Activated CD8-positive, alpha-beta T cell treated with anti-CD3 and anti-CD28 coated beads for 36 hours (primary cell): ENCODE measurements at places on chromosomes 12 and 14. TPM values are rescaled to one million over a fixed set of nuclear protein-coding genes. Genes with fewer than 3 reads are reported as not detected.

- no peak for DNase-seq
- no peak overlapping the region for H3K4me3 ChIP-seq
- peaks cover 15% of the 10 kb centered on the region for H3K4me1 ChIP-seq
Observed at GRCh38 chr14:75216427-75217006, 40.1 kb upstream of the TMED10 start.

GRCh38 chr14:91280129-91280528 lies 35.6 kb upstream of the GPR68 start:
- H3K27me3 ChIP-seq: no peaks in the 10 kb centered on the region
- DNase-seq: no peak
- H3K27ac ChIP-seq: no peak overlapping the region
- H3K36me3 ChIP-seq: peaks cover 55% of the 10 kb centered on the region

DNA sequence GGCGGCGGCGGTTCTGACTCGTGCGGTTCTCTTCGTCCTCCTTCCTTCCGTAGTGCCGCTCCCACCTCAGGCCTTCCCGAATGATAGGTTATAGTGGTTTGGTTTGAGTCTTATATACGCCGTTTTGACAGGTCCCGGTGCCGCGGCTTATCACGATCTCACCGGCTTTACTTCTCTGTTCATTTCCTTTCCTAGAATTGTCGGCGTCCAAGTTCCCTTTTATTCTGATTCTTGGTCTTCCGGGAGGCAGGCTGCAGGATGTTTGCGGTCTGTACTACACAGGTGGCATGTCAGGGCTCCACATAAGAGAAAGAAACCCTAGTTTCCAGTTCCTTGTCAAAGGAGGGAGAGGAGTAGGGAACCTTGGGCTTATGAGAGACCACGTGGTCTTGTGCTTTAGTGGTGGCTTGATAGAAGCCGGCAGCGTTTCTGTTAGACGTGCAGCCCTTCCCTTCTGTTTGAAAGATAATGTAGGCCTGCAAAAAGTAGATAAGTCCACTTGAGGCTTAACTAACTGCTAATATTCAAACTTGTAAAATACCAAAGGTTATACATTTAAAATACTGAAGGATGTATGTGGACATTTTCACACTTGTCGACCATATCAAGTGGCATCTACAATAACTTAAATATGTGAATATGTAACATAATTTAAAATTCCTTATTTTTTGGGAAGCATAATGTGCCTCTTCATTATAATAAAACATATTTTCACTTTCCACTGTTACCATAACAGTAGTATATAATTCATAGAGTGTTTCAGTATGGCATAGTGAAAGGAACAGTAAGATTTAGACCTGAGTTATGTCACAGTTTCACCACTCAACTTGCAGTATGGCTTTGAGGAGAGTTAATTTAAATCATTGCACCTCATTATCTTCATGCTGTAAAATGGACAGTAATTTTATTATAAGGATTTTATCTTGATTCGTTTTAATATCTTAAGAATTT lies 804 bp downstream of the USP15 start:
- peak; percentile 80 for DNase-seq
- peaks cover 27% of the 10 kb centered on the region for H3K36me3 ChIP-seq
- peak overlapping the region; percentile 83 for H3K4me3 ChIP-seq
- H3K27me3 ChIP-seq: no peaks in the 10 kb centered on the region

- H3K27me3 ChIP-seq: no peaks in the 10 kb centered on the region
- no peaks in the 10 kb centered on the region for H3K4me1 ChIP-seq
- H3K36me3 ChIP-seq: peaks cover 11% of the 10 kb centered on the region
- H3K4me3 ChIP-seq: no peak overlapping the region
Observed at GRCh38 chr12:106831699-106832098, 57.2 kb downstream of the RIC8B start.

GRCh38 chr14:93785423-93785822 lies 2.9 kb downstream of the PRIMA1 start:
- no peaks in the 10 kb centered on the region for H3K4me1 ChIP-seq
- no peak overlapping the region for H3K27ac ChIP-seq
- H3K27me3 ChIP-seq: peaks cover 41% of the 10 kb centered on the region
- DNase-seq: no peak
- H3K4me3 ChIP-seq: no peak overlapping the region

- peak overlapping the region; percentile 86 for H3K27ac ChIP-seq
- peaks cover 75% of the 10 kb centered on the region for H3K4me1 ChIP-seq
- DNase-seq: peak; percentile 93
- H3K4me3 ChIP-seq: peak overlapping the region; percentile 4
- H3K27me3 ChIP-seq: no peaks in the 10 kb centered on the region
Observed at GRCh38 chr14:92677087-92677668, 71.2 kb downstream of the LGMN start.

DNA sequence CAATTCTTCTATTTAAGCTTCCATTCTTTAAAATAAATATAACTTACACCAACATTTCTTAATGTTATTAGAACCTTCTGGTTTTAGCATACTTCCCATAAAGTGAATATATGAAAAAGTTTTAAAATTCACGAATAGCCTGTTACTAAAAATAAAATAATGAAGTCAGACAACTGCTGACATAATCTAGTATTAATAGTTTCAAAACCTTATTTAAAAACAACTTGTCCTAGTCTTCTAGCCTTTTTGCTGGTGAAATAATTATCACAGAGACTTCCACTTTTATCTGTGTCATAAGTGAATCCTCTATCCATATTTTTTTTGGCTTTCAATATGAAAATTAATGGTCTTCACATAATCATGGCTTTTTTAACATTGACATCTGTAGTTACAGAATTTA lies 93.8 kb upstream of the MON2 start:
- peaks cover 40% of the 10 kb centered on the region for H3K4me1 ChIP-seq
- H3K27me3 ChIP-seq: no peaks in the 10 kb centered on the region
- H3K27ac ChIP-seq: no peak overlapping the region
- H3K36me3 ChIP-seq: peaks cover 37% of the 10 kb centered on the region

GRCh38 chr14:101046071-101046470 lies 142.5 kb upstream of the RTL1 start:
- no peaks in the 10 kb centered on the region for H3K4me1 ChIP-seq
- H3K4me3 ChIP-seq: no peak overlapping the region
- no peak for DNase-seq
- no peak overlapping the region for H3K27ac ChIP-seq
- peaks cover 2% of the 10 kb centered on the region for H3K27me3 ChIP-seq
- no peaks in the 10 kb centered on the region for H3K36me3 ChIP-seq

DNA sequence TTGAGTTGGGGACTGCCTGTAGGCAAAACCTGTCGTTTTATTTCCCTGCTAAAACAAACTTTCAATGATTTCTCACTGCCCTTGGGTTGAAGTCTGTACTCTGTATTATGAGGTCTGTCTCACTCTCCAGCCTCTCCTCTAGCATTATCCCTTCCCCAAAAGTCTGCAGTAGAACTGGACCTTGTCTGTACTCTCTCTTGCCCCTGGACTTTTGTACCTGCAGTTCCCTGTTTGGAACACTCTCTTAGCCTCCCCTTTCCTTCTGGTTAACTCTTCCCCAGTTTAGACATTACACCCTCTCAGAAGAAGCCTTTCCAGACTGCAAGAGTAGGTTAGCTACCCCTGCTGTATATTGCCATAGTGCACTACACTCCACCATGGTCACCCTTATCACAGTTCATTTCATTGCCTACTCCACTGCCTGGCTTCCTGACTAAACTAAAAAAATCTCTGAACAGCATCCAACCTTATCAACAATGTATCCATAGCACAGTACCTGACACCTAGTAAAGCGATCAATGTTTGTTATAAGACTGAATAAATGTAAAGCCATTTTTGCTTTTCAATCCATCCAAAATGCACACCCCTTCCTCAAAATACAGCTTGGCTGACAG lies 3.6 kb upstream of the AJUBA start:
- no peak overlapping the region for H3K4me3 ChIP-seq
- DNase-seq: no peak
- H3K27ac ChIP-seq: no peak overlapping the region
- H3K36me3 ChIP-seq: no peaks in the 10 kb centered on the region

DNA sequence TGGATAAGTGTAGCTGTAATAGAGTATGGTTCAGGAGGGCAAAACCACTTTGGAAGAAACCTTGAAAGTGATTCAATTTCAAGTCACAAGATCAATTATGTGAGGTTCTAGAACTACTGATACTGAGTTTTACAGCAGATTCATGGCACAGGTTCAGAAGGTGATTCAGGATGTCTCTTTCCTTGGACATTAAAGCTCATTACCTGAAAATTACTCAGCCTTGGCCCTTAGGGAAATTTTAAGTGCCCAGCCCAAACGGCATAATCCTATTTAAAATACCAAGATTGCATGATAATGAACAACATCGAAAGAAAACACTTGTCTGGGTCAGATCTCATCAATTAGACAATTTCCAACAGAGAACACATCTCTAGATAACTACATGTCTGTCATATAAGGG lies 70.2 kb upstream of the SLC38A2 start:
- H3K4me3 ChIP-seq: no peak overlapping the region
- no peak overlapping the region for H3K27ac ChIP-seq
- H3K27me3 ChIP-seq: no peaks in the 10 kb centered on the region
- no peaks in the 10 kb centered on the region for H3K36me3 ChIP-seq

DNA sequence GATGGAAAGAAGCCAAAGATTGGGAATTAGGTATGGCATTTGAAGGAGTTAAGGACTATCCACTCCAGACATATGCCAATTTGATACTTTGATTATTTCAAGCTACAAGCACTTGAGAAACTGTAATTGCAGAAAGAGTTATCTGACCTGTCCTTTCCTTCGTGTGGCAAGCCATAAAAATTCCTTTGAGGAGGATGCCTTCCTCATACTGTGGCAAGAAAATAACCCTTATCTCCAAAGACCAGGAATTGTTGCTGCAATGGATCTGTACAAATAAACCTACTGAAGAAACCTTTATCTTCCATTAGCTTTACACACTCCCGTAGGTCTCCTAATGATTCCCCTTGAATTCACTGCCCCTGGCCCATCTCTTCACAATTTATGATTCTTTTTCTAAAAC lies 165.1 kb upstream of the AMIGO2 start:
- no peak overlapping the region for H3K4me3 ChIP-seq
- no peak for DNase-seq
- H3K36me3 ChIP-seq: peaks cover 42% of the 10 kb centered on the region
- H3K27ac ChIP-seq: no peak overlapping the region
- peaks cover 13% of the 10 kb centered on the region for H3K4me1 ChIP-seq
- H3K27me3 ChIP-seq: no peaks in the 10 kb centered on the region

GRCh38 chr12:53496752-53497032 lies 2.6 kb downstream of the MAP3K12 start:
- DNase-seq: no peak
- no peaks in the 10 kb centered on the region for H3K27me3 ChIP-seq
- H3K4me3 ChIP-seq: no peak overlapping the region
- H3K36me3 ChIP-seq: no peaks in the 10 kb centered on the region

KRT6B gene
- total RNA-seq: not detected

C12orf50 gene
- total RNA-seq: not detected

TAS2R7 gene
- not detected for total RNA-seq

PLEKHG7 gene
- total RNA-seq: not detected

MANSC1 gene
- 0.09 TPM for total RNA-seq

CYP27B1 gene
- total RNA-seq: 7.9 TPM
